Cerebellum (tissue), 4 donors: ENCODE measurements at places on chromosomes 11 and 22.
A peak's percentile ranks its signal among the peaks of the same experiment; 100 is the strongest.

DNA sequence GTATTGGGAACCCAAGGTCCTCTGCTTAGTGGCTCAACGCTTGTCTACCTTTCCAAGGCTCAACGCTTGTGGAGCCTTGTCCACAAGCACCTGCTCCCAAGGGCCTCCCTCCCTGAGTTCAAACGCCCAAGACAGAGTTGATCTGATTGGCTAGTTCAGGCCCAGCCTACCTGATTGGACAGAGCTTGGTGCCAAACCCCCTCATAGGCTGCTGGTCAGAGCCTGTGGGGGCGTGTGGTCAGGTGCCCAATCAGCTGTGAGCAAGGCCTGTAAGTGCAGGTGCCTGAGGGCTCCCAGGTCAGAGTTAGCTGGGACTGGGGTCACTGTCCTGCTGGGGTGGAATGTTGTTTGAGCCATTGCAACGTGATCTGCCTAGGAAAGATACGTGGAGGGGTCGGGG, 16.9 kb upstream of the TMPRSS6 start:
- DNase-seq = no peak

- no peak for DNase-seq
These were observed 408.0 kb downstream of the BRD1 start for GRCh38 chr22:49419661-49420060.

DNA sequence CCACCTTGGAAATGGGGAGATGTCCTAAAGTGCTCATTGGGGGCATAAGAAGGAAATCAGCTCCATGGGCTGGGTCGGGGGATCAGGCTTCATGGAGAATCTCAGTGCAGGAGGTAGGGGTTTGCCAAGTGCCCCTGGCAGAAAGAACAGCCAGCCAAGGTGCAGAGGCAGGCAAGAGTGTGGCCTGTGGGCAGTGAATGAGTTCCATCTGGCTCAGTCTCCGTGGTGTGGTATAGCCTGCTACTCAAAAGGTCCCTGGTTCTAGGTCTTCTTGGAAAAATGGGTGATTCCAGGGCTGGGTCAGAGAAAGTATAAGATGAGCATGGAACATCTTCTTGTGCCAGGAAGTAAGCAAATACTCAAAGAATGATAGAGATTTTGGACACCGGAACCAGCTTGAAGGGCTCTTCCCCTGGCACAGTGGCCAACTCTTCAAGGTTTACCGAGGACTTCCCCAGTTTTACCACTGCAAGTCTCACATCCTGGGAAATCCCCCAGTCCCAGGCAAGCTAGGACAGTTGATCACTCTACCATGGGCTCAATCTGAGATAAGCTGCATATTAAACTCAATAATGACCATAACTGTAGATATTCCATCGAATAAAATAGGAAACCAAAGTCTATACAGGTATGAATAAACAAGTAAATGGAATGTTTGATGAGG, 10.6 kb upstream of the ARAP1 start:
- DNase-seq = no peak

DNA sequence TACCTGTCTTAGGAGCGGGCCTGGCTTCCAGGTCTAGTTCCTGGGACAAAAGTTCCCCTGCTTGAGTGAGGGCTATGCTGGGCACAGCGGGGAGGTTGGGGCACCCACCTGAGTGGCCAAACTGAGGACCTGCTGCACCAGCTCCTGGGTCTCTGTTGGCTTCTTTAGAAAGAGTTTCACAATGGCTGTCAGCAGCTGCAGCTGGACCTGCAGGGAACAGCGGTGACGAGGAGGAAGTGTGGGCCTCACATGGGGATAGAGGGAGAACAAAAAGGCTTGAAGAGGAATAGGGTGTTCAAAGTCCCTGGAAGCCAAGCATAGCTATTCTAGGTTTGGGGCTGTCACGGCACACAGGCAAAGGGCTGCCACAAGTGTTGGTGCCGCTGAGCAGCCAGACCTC, 26.7 kb upstream of the RASL10A start:
- DNase-seq = no peak

DNA sequence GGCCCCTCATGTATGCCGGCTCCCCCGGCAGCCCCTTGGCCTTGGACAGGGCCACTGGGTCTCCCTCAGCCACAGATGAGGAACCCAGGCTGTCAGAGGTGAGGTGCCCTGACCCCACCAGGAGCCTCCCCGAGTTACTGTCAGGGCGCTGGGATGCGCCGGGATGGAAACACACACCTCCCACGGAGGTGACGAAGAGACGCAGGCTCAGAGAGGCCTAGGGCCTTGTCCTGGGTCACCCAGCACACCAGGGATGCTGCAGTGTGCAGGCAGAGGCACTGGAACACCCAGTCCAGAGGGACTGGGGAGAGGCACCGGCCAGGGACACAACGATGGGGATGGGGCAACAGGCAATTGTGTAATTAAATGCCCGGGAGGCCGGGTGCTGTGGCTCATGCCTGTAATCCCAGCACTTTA, 81.2 kb upstream of the PRR5 start:
- no peak for DNase-seq

GRCh38 chr11:70073871-70074371, 4.2 kb upstream of the ANO1 start:
- no peak for DNase-seq

- no peak for DNase-seq
These were observed 37.8 kb downstream of the PLEKHA7 start for GRCh38 chr11:16976379-16976778.

- DNase-seq = peak; percentile 61
These were observed 544.0 kb downstream of the NTM start for GRCh38 chr11:131914361-131914774.

DNA sequence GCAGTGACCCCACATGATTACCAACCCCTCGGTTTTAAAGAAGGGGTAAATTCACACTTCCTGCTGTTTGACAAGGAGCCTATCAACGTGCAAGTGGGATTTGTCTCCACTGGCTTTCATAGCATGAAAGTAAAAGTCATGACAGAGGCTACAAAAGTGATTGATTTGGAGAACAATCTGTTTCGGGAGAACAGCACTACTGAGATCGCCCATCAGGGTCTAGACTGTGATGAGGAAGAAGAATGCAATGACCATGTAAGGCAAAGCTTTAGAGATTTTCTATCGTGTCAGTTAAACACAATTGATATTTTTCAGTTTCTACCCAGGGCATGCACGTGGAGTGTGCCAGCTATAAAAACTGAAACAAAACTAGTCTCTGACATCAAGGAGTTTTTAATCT, 41.7 kb downstream of the HORMAD2 start:
- no peak for DNase-seq

DNA sequence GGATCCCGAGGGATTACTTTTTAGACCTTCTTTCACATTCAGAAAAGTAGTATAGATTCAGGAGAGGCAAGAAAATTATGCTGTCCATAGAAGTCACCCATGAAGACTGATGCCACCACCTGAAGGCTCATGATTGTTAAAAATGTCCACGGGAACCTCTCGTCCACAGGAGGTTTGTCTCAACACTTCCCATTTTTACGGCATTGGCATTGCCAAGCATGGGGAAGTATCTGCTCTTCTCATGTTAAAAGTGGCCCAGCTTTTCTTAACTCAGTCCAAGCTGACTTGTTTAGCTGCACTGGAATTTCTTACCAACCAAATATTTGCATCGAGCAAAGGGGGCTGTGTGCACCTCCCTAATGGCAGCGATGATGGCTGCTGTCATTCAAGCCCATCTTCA, 9.6 kb downstream of the CDPF1 start:
- no peak for DNase-seq

DNA sequence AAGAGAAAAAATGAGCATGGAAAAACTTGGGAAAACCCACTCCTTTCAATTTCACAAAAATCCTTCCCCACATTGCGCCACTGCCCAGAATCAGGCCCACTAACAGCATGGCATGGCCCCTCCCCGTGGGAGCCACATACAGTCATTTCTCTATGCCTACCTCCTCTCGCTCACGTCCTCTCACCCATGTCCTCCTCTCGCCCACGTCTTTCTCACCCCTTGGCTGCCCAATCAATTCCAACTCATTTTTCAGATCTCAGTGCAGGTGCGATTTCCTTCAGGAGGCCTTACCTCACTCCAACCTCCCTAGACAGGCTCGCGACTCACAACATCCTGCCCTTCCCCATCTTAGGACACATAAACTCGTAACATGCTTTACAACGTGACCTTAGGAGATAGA, 229.2 kb downstream of the CADM1 start:
- no peak for DNase-seq

- DNase-seq = no peak
These were observed 23.1 kb upstream of the ANO5 start for GRCh38 chr11:22169833-22170232.

- DNase-seq = no peak
These were observed 84.9 kb downstream of the ME3 start for GRCh38 chr11:86587264-86588193.

DNA sequence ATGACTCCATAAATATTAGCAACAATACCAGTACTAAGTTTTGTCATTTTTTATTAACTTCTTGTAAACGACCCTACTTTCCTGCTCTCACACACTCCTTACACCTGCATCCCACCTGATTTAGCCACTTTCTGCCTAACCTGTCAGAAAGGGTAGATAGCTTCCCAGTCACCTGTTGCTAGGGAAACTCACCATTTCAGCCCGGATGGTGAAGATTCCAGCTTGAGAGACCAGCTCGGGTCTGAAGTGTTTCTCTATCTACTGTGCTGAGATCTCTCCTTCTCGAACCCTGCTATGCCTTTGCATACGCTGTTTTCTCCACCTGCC, at the start of gene PARVG:
PARVG (plus strand) TSS at position 220 of the 327 bp plus-strand sequence. CDS start 2,405 bp downstream, outside the sequence.
- no peak for DNase-seq

DNA sequence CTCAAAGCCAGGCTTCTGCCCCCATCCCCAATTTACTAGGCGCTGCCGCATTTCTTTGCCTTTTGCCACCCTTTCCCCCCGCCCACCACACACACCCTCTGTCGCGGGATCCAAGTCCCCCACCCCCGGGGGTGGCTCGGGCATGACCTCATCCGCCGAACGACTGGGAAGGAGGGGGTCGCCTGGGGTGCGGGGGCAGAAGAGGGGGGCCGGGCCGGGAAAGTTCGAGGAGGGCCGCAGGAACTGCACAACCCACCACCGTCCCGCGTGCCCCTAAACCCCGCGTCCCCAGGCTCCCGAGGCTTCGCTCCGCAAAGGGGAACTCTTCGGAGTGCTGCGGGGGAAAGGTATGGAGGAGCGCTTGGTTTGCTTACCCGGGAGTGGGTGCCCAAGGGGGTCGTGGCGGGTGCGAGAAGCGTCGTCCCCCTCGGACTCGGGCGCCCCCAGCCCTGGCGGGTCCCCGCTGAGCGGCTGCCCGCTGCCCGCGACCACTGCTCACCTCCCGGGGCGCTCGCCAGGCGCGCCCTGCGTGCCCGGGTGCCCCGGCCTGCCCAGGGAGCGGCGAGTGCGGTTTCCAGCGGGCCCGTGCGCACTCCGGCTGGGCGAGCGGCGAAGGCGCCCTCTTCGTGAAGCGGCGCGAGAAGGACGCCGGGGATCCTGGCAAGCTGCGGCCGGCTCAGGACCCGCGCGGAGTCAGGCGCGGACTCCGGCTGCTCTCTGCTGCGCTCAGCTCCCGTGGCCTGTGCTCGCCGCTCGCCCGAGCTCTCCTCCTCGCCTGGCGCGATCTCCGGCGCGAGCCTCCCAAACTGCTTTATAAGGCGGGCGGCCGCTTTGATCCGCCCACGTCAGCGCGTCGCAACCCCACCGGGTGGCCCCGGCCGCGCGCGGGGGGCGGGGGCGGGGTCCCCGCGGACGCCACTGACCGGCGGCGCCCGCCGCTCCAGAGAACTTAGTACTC, 4.0 kb upstream of the WNT11 start:
- no peak for DNase-seq
